HS-5 (cell line): ENCODE measurements at places on chromosomes 4 and X.

DNA sequence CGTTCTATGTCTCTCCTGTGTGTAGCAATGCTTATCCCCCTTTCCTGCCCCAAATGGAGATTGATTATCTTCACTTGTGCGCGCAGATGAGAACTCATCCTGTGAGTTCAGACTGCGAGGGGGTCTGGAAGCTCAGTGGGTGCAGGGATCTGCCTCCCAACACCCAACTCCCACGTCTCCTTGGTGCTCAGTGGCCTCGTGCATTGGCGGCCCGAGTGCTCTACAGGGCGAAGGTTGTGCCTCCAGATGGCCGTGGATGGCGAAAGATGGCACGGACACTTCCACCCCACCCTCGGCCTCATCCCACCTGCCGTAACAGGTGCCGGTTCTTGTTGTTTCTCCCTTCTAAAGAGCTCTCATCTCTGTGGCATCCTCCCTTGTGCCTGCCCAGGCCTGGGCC, 45.1 kb upstream of the SORCS2 start:
- no peak for DNase-seq

- no peak for DNase-seq
These were observed 264.0 kb upstream of the HAND2 start for GRCh38 chr4:173793937-173794510.

GRCh38 chr4:25753239-25753638, 97.6 kb downstream of the SLC34A2 start:
- no peak for DNase-seq

DNA sequence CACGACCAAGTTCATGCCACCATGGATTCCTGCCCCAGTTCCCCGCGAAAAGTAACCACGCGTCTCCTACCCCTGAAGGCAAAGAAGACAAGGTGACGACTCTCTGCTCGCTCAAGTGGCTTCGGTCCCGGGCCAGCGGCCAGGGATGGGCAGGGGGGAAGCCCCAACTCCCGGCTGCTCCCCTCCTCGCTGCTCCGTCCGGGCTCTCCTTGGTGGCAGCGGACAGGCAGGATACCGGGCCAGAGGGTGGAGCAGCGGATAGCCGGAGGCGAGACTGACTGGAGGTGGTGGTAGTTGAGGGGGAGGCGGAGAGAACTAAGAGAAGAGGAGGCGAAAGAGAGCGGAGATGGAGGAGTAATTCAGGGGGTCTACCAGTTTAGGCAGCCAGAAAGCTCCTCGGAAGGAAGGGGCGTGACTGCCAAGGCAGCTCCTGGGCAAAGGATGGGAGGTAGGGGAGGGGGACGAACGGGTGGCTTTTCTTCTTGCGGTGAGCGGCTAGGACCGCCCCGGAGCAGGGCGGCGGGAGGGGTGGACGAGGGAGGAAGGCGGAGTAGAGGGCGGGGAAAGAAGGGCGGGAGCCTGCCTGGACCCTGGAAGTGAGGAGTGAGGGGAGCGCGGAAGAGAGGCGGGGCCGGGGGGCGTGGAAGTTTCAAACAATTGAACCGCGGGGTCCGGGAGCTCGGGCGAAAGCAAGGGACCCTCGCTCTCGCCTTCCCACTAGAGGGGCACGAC, at the start of gene AMOT:
TSS of gene AMOT (minus strand) at position 450 of the 732 bp plus-strand sequence. CDS start 17,705 bp downstream, outside the sequence.
- DNase-seq: no peak

DNA sequence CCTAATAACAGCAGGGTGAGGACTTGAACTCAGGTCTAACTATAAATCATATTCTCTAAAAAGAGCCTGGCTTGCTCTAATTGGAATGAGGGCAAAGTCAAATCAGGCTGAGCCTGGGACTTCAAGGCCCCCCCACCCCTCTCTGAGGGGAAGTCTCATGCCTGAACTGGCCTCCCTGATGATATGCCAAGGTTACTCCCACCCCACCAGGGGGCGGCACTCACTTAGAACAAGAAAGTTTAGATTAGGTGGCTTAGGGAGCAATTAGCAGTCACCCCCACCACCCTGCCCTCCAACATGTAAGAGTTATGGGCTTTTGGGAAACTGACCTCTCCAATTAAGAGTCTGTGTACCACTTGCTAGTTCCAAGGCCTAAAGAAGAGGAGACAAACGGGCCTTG, 2.7 kb downstream of the FOXO4 start:
- DNase-seq: no peak

GRCh38 chr4:132387060-132387459, 762.0 kb upstream of the PCDH10 start:
- DNase-seq: no peak

GRCh38 chrX:44189116-44189515, 154.4 kb downstream of the EFHC2 start:
- no peak for DNase-seq

- no peak for DNase-seq
These were observed 902 bp downstream of the KLHL4 start for GRCh38 chrX:87518504-87518903.

GRCh38 chr4:21452931-21453330, 495.6 kb downstream of the KCNIP4 start:
- DNase-seq: no peak

GRCh38 chr4:87916626-87917025, 58.9 kb upstream of the SPP1 start:
- DNase-seq: no peak

- no peak for DNase-seq
These were observed 13.8 kb upstream of the STBD1 start for GRCh38 chr4:76292730-76293129.

GRCh38 chrX:154398668-154399526, 720 bp downstream of the RPL10 start:
- DNase-seq: no peak
